ENCODE measurements at places on chromosomes 16 and 17. TPM values are rescaled to one million over a fixed set of nuclear protein-coding genes. Genes with fewer than 3 reads are reported as not detected.

DNA sequence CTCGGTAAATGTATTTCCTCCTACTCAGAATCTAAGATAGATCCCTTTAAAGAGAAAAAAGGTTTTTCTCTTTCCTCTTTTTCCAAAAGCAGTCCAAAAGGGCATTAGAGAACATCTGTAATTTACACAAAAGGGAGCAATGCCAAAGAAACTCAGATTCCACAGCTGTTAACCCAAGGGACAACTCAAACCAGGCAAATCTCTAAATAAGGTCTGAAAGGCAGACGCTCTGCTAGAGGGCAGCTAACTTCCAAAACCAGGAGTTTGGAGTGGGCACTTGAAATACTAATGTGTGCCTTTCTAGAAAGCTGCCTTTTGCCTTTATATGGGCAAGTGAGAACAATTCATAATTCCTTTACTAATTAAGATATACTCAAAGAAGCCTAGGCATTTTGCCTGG, 435.7 kb downstream of the ZFHX3 start:
- no peaks in the 10 kb centered on the region for H3K27me3 ChIP-seq
- no peak overlapping the region for H3K4me3 ChIP-seq
- peaks cover 19% of the 10 kb centered on the region for H3K36me3 ChIP-seq
- H3K4me1 ChIP-seq, result peaks cover 24% of the 10 kb centered on the region
- H3K27ac ChIP-seq, result no peak overlapping the region

Gene NAGLU
- 30.4 TPM for total RNA-seq

DNA sequence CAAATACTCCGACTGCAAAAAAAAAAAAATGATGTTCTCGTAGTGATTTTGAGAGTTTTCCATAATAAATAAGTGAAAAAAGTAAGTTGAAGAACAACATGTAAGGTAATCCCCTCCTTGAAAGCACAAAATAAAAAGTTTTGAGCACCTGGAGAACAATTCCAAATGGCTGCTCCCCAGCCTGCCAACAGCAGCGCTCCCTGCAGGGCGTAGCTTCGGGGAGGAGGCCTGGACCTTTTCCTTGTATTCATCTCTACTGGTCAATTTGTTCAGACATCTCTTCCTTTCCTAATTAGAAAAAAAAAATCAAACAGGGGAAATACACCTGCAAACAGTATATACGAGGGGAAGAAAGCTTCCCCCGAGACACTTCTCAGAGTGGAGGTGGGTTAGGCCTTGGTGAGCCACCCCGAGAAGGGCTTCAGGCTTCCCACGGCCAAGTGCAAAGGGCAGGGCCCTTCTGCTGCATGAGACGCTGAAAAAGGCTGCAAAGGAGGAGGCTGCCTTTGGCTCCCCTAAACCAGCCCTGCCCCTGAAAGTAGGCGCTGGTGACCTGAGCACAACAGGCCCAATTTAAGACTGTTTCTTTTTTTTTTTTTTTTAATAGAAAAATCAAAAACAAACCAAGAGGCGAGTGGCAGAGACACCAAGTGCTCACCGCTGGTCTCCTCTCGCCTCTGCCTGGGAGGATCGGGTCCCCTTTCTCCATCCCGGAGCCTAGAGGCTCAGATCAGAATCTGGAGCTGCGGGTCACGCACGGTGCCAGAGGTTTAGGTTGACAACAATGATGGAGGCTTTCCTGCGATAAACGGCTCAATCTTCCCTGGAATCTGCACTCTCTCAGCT, 193.1 kb upstream of the FOXF1 start:
- no peak overlapping the region for H3K27ac ChIP-seq
- H3K4me1 ChIP-seq, result peaks cover 9% of the 10 kb centered on the region
- no peaks in the 10 kb centered on the region for H3K36me3 ChIP-seq
- DNase-seq, result no peak
- no peaks in the 10 kb centered on the region for H3K27me3 ChIP-seq

- DNase-seq, result no peak
- H3K36me3 ChIP-seq, result peaks cover 10% of the 10 kb centered on the region
- H3K4me1 ChIP-seq, result no peaks in the 10 kb centered on the region
- no peak overlapping the region for H3K4me3 ChIP-seq
- H3K27me3 ChIP-seq, result no peaks in the 10 kb centered on the region
Observed at GRCh38 chr17:35018814-35019213, 38.5 kb downstream of the LIG3 start.

DNA sequence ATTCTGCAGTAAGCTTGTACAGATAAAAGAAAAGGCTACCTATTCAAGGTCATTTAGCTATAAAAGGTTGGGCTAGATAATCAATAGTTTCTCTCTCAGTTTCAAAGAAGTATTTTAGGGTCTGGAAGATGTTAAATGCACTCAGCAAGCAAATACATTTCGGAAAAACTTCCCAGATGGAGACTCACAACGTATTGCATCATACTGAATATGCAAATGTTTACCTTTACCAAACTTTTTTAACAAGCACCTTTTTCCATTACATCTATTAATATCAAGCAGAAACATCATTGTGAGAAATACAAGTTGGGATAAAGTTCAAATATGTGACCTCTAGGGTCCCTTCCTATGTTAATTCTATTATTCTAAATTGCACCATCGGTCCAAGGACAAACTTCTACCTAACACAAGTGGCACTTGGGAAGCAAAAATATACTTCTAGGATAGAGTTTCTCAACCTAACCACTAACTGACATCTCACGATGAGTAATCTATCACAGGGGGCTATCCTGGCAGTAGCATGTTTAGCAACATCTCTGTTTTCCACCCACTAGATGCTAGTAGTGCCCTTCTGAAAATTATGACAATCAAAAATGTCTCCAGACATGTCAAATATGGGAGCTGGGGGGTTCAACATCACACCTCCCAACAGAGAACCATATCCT, 14.5 kb downstream of the KANSL1 start:
- DNase-seq, result no peak
- no peaks in the 10 kb centered on the region for H3K27me3 ChIP-seq
- H3K27ac ChIP-seq, result peak overlapping the region; percentile 73
- H3K36me3 ChIP-seq, result no peaks in the 10 kb centered on the region
- H3K4me1 ChIP-seq, result peaks cover 81% of the 10 kb centered on the region

- H3K27me3 ChIP-seq, result no peaks in the 10 kb centered on the region
- DNase-seq, result no peak
- H3K4me3 ChIP-seq, result no peak overlapping the region
- H3K36me3 ChIP-seq, result no peaks in the 10 kb centered on the region
Observed at GRCh38 chr17:71184716-71185115, 936.1 kb upstream of the SOX9 start.

Gene MYL4
- total RNA-seq, result not detected

DNA sequence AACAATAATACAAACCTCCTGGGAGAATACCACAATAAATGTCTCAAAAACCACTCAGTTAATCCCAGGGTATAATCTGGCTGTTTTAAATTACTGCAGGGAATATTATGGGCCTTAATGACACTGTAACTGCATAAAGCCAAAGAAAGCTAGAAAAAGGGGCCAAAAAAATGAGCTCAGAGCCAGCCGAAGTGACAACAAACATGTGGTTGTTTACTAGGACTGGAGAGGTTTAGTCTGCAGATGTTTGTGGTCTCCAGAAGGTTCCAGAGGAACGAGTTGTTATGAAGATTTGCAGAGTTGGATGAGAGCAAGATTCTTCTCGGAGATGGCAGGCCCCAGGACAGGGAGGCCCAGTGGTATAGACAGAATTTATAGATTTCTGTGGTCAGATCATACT, 97.1 kb upstream of the AKTIP start:
- no peak overlapping the region for H3K27ac ChIP-seq
- DNase-seq, result no peak
- no peak overlapping the region for H3K4me3 ChIP-seq
- peaks cover 7% of the 10 kb centered on the region for H3K36me3 ChIP-seq
- no peaks in the 10 kb centered on the region for H3K4me1 ChIP-seq
- no peaks in the 10 kb centered on the region for H3K27me3 ChIP-seq

DNA sequence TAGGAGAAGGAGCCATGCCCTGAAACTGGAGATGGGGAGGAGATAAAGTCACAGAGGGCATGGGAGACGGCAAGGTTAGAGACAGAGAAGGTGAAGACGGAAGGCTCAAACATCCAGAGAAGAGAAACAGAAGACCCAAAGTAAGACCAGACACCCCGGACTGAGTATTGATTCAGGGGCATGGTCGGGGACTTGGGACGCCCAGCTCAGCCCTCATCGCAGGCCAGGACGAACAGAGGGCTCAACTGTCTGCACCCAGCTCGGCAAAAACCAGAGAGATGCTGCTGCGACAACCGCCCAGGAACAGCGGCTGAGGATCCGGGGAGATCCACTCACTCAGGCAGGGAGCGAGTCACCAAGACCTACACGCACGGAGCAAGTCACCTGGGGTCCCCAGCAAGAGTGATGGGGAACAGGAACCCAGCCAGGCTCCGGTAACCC, 999 bp downstream of the XYLT1 start:
- H3K27ac ChIP-seq, result peak overlapping the region; percentile 23
- H3K4me3 ChIP-seq, result peak overlapping the region; percentile 76
- H3K27me3 ChIP-seq, result peaks cover 16% of the 10 kb centered on the region
- no peak for DNase-seq
- H3K36me3 ChIP-seq, result no peaks in the 10 kb centered on the region

- no peak overlapping the region for H3K4me3 ChIP-seq
- no peaks in the 10 kb centered on the region for H3K27me3 ChIP-seq
- DNase-seq, result no peak
Observed at GRCh38 chr17:69723741-69724140, 309.2 kb downstream of the MAP2K6 start.

Gene HBZ
- total RNA-seq, result 0.52 TPM

- no peaks in the 10 kb centered on the region for H3K27me3 ChIP-seq
- H3K36me3 ChIP-seq, result peaks cover 61% of the 10 kb centered on the region
- H3K4me1 ChIP-seq, result peaks cover 74% of the 10 kb centered on the region
- H3K27ac ChIP-seq, result peak overlapping the region; percentile 64
Observed at GRCh38 chr16:9107025-9107970, 15.9 kb downstream of the HAPSTR1 start.

Gene UNKL
- total RNA-seq, result 42.0 TPM

GRCh38 chr17:48718227-48718760, 4.0 kb downstream of the PRAC1 start:
- peak overlapping the region; percentile 85 for H3K4me3 ChIP-seq
- H3K27me3 ChIP-seq, result peaks cover 100% of the 10 kb centered on the region
- peak overlapping the region; percentile 91 for H3K27ac ChIP-seq
- no peaks in the 10 kb centered on the region for H3K36me3 ChIP-seq
- DNase-seq, result no peak
- H3K4me1 ChIP-seq, result peaks cover 47% of the 10 kb centered on the region

Gene SRP68
- 82.0 TPM for total RNA-seq

DNA sequence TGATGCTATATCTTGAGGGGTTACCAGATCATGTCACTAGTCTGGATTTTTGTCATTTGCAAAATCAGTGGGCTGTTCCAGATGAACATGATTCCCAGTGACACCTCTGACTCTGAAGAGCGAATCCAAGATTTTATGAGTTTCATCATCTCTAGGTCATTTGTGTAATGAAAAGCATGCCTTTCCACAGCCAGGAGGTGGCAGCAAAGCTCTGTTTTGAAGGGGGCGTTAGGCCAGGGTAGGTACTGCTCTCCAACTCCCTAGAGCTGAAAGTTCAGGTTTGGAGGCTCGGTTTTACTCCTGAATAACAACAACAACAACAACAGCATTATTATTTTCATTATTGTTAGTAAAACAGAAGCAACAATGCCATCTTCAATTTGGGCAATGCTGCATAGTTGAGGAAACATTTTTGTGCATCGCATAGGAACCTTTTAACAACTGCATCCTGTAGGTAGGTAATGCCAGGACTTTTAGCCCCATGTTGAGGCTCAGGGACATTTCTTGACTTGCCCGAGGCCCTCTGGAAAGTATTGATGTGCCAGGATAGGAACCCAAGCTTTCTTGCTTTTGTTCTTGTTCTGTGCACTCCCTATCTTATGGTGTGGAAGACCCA, 77.0 kb downstream of the MYH13 start:
- no peak overlapping the region for H3K27ac ChIP-seq
- peak; percentile 80 for DNase-seq
- H3K27me3 ChIP-seq, result no peaks in the 10 kb centered on the region
- H3K4me3 ChIP-seq, result no peak overlapping the region
- H3K36me3 ChIP-seq, result no peaks in the 10 kb centered on the region

DNA sequence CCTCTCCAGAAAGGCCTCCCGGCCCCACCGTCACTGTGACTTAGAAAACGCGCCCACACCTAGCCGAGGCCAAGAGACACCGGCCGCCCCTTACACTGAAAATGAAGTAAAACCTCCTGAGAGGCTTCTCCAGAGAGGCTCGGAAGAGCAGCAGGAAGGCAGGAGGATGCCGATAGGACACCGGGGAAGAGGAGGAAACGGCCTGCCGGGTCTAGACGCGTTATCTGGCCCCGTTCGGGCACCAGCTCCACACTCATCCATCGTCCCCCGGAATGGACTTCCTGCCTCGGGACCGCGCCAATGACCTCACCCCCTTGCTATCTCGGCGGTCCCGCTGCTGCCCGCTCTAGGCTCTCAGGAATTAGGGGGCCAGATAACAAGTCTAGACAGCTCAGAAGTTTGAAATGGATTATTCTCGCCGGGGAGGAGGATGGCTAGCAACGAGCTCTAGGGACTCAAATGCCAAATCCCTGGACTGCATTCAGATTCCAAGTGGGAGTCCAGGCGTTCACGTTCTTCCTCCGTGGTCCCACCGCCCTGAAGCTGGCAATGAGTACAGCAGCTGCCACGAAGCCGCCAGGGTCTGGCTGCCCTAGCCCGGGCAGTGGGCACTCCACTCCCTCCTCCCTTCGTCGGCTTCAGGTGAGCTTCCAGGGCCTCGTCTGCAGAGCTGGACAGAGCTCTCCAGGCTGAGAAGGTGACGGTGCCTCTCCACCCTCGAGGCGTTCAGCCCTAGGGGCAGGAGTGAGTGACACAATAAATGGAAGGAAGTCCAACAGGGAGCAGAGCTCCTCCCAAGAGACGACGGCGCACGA, 350.9 kb downstream of the FOXL1 start:
- H3K4me3 ChIP-seq, result no peak overlapping the region
- no peaks in the 10 kb centered on the region for H3K36me3 ChIP-seq
- no peaks in the 10 kb centered on the region for H3K27me3 ChIP-seq
- peaks cover 3% of the 10 kb centered on the region for H3K4me1 ChIP-seq
- no peak for DNase-seq

- DNase-seq, result no peak
- 0 out of 2 replicates have a peak, but pooled peaks cover 3% of the 10 kb centered on the region for H3K4me1 ChIP-seq
- H3K36me3 ChIP-seq, result peaks cover 56% of the 10 kb centered on the region
Observed at GRCh38 chr16:85788819-85789218, 10.5 kb downstream of the EMC8 start.

DNA sequence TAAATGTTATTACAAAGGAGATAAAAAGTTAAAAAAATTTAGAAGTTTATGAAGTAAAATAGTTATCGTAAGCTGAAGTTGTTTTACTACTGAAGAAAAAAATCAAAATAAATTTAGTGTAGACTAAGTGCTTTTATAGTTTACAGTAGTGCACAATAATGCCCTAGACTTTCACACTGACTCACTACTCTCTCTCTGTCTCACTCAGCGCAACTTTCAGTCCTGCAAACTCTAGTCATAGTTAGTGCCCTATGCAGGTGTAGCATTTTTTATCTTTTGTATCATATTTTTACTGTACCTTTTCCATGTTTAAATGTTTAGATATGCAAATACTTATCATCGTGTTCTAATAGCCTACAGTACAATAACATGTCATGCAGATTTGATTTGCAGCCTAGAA, 17.7 kb upstream of the TOM1L1 start:
- H3K27me3 ChIP-seq, result no peaks in the 10 kb centered on the region
- H3K4me1 ChIP-seq, result 0 out of 2 replicates have a peak, but pooled peaks cover 2% of the 10 kb centered on the region
- no peak overlapping the region for H3K27ac ChIP-seq
- no peak for DNase-seq

- H3K36me3 ChIP-seq, result no peaks in the 10 kb centered on the region
- H3K4me3 ChIP-seq, result no peak overlapping the region
- DNase-seq, result no peak
- H3K27ac ChIP-seq, result no peak overlapping the region
Observed at GRCh38 chr17:61352781-61353491, 46.7 kb upstream of the TBX2 start.

Measured in WTC11 (cell line).